Stimulated activated CD4-positive, alpha-beta T cell treated with anti-CD3 and anti-CD28 coated beads, Interleukin-1b, Interleukin-23, amount 100 ng/mL, for 24 hours (primary cell): ENCODE measurements at places on chromosomes 4 and X.

GRCh38 chr4:42953321-42953720, 60.8 kb downstream of the GRXCR1 start:
- DNase-seq: no peak

- DNase-seq: no peak
Observed at GRCh38 chr4:102008711-102009110, 218.2 kb downstream of the BANK1 start.

- no peak for DNase-seq
Observed at GRCh38 chrX:63809173-63809572, 24.2 kb upstream of the ARHGEF9 start.

DNA sequence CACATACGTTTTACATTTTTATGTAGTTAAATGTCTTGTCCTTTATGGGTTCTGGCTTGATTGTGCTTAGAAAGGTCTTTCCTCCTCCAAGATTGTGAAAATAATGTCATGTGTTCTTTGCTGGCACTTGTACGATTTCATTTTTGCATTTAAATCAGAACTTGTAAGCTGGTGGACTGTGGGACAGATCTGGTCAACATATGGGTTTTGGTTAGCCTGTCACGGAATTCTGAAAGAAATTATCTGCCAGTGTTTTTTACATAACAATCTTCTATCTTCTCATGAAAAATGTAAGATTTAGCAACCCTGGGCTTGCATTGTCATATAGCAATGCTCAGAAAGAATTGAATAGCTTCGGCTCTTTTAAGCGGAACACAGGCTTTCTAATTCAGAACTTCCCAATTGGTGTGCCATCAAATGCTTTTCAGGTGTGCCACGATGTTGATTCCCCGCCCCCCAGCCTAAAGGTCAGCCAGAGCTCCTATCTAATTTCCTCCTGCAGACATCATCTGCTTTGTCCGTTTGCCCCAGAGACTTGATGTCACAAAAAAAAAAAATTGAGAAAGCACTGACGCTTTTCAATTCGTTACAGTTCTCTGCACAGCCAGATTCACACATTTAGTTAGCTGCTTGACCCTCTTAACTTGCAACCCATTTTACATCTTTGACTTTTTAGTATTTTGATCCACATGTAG, 16.2 kb downstream of the AFF1 start:
- no peak for DNase-seq

DNA sequence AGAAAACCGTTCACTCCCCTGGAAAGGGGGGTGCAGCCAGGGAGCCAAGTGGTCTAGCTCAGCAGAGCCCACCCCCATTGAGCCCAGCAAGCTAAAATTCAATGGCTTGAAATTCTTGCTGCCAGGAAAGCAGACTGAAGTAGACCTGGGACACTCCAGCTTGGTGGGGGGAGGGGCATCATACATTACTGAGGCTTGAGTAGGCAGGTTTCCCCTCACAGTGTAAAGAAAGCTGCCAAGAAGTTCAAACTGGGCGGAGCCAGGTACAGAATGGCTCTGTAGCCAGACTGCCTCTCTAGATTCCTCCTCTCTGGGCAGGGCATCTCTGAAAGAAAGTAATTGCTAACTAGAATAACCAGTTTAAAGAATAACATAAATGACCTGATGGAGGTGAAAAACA, 372.3 kb upstream of the F9 start:
- no peak for DNase-seq

DNA sequence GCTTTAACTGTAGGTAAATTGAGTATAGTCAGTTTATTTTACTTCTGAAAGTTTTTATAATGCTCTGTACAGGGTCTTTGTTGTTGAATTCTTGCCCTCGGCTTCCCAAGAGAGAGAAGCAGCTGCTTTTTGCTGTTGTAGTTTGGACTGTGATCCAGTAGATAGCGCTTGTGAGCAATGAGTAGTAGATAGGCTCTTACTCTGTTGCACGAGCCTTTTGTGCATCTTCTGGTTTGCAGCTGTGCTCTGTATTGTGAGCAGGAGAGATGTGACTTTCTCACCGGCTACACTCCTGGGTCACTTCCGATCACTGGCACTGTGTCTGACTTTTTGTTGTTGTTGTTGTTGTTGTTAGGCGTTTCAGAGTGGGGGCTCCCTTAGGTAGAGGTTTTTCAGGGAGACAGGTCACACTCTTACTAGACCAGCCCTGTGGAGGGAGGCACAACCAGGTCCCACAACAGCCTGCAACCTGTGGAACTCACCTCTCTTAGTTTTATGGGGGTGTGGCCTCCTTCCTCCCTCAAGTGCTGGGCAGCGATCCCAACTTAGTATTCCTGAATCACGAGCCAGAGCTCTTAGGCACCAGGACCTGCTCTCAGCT, 822.1 kb upstream of the GALNTL6 start:
- DNase-seq: no peak

DNA sequence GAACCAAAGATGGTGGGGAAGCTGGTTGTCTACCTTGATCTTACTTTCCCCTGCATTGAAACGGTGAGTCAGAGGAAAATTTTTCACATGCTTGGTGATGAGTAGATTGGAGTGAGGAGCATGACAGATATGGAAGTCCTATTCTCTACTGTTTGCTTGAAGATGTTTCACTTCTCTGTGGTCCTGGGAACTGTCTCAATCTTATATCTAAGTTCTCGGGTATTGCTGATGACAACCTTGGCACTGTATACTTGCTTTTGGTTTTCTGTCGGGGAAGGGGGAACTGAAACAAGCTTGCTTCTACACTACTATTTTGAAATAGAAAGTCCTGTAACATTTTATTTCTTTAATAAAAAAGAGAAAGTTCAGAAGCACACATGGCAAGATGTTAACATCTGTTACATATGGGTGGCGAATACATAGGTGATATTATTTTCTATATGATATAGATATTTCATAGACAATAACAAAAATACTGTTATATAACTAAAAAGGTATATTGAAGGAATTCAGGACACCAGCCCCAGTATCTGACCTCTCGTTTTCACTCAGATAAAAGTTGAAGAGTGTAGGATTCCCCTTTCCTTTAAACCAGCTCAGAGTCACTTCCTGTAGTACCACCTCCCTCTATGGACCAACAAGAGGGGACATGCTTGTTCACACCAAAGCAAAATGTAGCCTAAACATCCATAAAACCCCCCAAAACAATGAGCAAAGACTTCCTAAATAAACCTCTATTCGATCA, 88.8 kb downstream of the FMR1NB start:
- no peak for DNase-seq

DNA sequence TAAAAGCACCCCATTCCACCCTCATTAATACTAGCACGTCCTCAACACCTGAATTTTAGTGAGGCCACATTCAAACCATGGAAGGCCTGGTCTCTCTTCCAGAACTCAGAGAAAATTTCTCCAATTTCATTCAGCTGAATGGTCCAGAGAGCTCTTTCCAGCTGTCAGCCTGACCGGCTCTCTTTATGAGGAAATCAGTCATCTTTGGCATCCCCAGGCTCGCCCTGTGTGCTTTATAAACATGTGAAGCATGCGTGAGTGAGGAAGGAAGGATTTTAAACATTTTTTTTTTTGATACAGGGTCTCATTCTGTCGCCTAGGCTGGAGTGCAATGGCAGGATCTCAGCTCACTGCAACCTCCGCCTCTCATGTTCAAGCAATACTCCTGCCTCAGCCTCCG, 1812.9 kb upstream of the TENM3 start:
- no peak for DNase-seq

- DNase-seq: peak; percentile 45
Observed at GRCh38 chr4:145732895-145733880, 53.2 kb downstream of the C4orf51 start.

DNA sequence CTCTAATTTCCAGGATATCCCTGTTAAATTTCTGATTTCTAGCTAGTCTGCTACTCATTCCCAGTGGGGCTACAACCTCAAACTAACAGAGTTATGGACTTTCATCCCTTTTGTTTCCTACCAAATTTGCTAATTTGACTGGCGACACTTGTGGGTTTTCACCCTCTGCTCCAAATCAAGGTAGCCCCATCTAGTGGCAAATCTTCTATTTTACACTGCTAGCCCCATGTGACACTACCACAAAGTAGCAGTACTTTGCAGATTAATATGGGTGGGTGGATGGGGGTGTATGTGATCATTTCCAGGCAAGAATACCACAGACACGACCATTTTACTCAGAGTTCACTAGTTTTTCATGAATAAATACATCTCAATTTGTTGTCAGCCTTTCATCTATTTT, 150.3 kb downstream of the MSL3 start:
- no peak for DNase-seq

DNA sequence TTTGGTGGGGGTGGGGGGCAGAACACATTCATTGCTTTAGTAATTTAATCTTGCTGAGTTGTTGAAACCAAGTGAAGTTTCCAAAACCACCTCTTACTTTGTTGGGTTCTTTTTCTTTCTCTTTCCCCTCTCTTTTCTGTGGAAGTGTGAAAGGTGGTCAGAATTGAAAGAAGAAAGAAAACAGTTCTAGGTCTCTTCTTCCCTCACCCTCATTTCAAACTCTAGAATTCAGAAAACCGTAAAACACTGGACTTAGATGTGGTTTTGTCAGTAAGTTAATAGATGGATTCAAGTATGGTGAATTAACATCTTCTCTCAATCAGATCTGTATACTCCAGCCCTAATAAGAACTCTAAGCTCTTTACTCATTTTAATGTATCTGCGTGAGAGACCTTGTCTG, 23.7 kb downstream of the PLP1 start:
- no peak for DNase-seq

DNA sequence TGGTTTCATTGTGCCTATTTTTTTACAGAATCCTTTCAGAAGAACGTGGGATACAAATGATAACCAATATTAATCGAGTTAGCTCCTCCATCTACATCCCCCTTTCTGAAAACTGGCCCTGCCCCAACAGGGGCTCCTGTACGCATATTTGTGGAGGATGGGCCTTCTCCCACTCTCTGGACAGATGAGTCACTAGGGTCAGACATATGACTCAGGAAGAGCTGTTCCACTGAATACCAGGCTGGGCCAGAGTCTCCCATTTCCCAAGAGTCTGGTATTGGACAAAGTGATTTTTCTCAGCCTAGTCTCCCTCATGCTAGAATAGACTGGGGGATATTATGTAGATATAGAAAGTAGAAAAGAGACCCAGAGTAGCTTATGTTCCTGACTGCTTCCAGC, 142.4 kb downstream of the TSPAN5 start:
- DNase-seq: no peak

DNA sequence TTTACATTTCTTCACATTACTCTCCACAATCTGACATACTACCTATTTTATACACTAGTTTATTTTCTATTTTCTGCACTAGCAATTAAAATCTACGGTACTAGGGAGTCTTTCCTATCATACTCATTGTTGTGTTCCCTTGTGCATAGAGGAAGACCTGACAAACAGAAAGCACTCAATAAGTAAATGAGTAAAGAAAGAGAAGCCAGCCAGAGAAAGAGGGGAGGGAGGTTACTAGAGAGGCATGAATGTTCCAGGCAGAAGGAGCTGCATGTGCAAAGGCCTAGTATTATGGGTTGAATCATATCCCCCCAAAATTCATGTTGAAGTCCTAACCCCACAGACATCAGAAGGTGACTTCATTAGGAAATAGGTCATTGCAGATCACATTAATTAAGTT, 114.0 kb downstream of the ZAR1 start:
- DNase-seq: no peak

DNA sequence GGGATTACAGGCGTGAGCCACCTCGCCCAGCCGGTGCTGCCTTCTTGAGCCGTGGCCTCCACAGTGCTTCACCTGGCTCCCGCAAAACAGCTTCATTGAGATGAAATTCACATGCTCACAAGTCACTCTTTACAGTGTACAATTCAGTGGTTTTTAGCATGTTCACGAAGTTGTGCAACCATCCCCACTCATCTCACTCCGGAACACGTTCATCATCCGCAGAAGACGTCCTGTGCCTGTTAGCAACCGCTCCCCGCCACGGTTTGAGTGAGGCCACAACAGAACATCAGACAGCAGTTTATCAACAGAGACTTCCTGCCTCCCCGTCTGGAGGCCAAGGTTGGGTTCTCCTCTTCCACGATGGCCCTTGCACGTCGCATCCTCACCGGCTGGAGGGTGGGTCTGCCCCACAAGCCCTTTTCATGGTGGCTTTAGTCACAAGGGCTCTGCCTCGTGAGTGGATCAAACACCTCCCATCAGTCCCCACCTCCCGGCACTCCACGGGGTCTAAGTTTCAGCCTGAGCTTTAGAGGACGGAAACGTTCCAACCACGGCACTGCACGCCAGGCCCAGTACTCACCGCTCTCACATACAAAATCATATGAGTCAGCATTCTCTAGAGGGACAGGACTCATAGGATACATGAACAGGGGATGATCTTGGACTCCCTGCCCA, 29.6 kb upstream of the SPON2 start:
- peak; percentile 37 for DNase-seq

DNA sequence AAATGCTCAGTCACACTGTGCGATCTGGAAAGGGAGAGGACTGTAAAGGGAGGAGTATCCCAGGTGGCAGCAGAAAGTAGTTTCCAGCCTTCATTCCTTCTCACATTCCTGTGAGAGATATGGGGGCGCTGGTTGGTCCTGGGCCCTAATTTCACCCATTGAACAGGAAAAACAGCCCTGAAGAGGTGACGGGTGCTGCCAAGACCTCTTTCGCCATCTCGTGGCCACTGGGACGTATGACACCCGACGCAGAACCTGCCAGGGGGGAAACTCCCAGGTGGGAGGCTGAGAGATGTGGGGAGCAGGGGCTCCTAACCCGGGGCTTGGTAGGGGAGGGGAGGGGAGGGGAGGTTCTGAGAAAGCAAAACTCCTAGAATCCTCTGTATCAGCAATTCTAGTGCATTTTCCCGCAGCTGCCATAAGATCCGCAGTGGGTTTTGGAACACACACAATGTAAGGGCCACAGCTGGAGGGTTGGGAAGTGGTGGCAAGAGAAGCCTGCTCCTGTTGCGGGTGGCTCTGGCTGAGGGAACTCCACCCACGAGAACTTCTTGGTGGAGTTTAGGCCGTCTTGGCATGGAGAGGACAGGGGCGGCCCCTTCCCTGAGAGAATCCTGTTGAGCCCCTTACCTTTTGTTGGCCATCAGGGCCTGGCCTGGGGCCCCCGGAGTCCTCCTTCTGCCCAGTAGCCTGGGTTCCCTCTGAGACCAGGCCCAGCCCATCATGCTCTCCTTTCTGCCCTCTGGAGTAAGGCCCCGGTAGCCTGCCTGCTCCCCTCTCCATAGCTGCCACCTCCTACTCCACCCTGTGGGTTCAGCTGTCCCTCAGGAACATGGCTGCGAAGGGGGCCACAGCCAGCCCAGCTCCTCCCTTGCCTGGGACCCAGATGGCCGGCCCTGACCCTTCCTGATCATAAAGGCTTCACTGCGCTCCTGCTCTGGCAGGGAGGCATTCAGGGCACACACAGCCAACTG, 134.1 kb downstream of the OR13H1 start:
- DNase-seq: peak; percentile 14

GRCh38 chr4:6180841-6181631, 19.3 kb downstream of the JAKMIP1 start:
- DNase-seq: no peak

- no peak for DNase-seq
Observed at GRCh38 chr4:165873298-165874071, 448 bp downstream of the TLL1 start.
